ENCODE measurements at places on chromosomes 7 and 10. TPM values are rescaled to one million over a fixed set of nuclear protein-coding genes. Genes with fewer than 3 reads are reported as not detected.

Gene GUSB
- 18.5 TPM for total RNA-seq

Gene TUBB8
- total RNA-seq, result not detected

Gene SLC39A12
- total RNA-seq, result not detected

Gene TSPAN33
- total RNA-seq, result 2.4 TPM

Gene GDF10
- not detected for total RNA-seq

Gene FAM171A1
- 5.8 TPM for total RNA-seq

Gene OR9A2
- total RNA-seq, result not detected

Gene ZPBP
- not detected for total RNA-seq

Gene CTTNBP2
- total RNA-seq, result 0.34 TPM

Measured in nasal cavity respiratory epithelium epithelial cell of viscerocranial mucosa (primary cell).